ENCODE measurements at places on chromosomes 2 and 18.

- DNase-seq, result no peak
Measured at GRCh38 chr2:230680463-230681170, 32.0 kb upstream of the CAB39 start.

DNA sequence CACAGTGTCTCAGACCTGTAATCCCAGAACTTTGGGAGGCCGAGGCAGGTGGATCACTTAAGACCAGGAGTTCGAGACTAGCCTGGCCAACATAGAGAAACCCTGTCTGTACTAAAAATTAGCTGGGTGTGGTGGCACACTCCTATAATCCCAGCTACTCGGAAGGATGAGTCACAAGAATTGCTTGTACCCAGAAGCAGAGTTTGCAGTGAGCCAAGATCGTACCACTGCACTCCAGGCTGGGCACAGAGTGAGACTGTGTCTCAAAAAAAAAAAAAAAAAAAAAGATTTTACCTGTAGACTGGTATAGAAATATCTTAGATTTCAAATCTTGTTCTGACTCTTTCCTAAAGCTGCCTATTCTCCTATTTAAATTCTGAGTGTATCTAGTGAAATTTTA lies 7.2 kb upstream of the KLHL29 start:
- no peak for DNase-seq

DNA sequence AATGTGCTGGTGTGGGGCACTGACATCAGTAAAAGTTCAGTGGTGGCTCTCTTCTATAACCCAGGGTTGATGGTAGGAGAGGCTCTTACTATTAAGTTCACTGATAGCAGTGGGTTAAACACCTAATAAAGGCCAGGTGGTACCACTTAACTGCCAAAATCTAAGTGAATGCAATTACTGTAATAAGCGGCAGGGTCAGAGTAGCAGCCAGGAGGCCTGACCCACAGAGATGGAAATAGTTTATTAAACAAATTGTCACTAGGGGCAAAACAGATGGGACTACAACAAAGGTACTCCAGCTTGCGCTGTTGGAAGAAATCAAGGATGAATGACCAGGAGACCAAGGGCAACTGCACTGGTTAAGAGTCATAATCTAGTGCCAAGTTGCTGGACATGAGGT lies 26.6 kb downstream of the ZSWIM2 start:
- DNase-seq, result no peak

DNA sequence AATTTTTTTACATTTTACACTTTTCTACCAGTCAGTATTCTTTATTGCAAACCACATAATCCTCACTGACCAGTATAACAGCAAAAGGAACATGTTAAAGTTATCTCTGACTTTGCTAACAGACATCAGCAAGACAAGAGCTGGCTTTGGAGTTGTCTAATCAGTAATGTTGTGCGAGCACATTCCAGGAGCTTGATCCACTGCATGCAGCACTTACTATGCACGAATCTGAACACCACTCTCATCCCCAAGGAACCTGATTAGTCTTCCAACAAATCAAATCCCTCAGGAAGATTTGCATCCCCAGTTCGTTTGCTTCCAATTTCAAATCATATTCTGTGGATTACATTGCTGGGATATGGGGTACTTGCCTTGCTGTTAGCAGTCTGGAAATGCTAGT lies 269.3 kb upstream of the EPC2 start:
- no peak for DNase-seq

DNA sequence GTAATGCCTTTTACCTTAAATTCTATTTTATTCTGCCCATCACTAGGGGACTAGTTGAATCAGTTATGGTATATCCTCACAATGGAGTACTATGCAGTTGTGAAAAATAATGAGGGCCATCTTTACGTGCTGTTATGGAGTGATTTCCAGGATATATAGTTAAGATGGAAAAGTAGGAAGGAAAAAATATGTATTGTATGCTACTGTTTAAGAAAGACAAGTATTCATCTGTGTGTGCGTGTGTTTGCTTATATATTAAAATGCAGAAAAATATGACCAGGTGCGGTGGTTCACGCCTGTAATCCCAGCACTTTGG lies 32.5 kb upstream of the MRPL33 start:
- no peak for DNase-seq

DNA sequence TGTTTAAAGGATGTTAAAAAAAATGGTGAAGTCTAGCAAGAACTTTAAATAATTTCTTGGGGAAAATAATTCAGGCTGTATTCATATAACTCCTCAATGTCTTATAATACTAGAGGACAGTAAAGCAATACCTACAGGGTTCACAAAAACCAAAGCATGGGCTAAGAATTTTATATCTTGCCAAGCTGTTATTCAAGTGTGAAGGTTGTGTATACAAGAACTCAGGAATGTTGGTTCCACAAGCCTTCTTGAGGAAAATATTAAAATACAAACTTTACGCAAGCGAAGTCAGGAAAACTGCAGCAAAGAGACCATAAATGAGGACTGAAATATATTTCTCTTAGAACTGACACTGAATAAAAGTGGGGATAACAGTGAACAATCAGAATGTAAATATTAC lies 76.1 kb upstream of the DNAJC10 start:
- DNase-seq, result no peak

DNA sequence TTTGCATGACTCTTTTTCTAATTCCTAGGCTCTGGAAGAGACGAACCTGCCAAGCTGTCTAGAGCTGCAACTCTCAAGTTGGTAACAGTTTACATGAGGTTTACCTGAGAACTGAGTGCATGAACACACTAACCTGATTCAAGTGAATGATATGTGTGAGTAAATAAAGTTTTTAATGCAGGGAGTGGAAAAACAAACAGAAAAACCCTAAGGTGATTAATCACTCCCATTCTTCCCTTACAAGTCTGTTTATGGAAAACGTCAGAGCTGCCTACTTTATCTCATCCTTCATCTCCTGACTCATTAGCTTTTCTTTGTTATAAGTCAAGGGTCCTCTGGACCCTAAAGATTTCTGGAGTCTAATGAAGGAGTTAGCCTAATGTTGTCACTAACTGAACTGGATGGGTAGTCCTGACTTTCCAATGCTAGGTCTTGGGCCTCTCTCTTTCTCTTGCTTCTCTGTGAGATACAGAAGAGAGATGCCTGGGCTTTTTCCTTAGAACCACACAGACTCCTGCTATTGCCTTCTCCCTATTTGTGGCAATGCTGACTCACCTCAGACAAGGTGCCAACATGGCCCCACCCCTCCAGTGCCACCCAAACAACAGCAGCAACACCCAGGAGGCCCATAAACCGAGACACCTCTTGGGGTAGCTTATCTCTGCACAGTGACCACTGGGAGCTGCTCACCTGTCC lies 952.4 kb downstream of the EPHA4 start:
- no peak for DNase-seq

- DNase-seq, result no peak
Measured at GRCh38 chr18:14767474-14767873, 19.5 kb downstream of the ANKRD30B start.

DNA sequence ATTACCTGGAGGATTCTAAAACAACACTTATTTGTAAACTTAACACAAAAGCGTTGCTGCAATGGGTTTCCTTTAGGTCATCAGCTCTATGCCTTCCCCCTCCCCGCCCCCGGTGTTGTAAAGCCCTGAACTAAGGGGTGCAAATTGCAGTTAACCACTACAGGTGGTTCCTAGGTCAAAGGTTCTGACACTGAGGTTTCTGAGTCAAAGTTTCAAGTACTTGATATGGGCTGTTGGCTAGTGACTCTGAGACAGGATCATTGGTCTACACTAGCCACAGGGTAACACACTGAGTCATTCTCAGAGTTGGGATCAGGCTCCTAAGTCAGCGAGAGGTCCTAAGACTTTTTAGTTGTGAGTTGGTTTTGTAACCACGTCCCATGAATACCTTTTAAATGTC lies 15.4 kb downstream of the IL1B start:
- no peak for DNase-seq

DNA sequence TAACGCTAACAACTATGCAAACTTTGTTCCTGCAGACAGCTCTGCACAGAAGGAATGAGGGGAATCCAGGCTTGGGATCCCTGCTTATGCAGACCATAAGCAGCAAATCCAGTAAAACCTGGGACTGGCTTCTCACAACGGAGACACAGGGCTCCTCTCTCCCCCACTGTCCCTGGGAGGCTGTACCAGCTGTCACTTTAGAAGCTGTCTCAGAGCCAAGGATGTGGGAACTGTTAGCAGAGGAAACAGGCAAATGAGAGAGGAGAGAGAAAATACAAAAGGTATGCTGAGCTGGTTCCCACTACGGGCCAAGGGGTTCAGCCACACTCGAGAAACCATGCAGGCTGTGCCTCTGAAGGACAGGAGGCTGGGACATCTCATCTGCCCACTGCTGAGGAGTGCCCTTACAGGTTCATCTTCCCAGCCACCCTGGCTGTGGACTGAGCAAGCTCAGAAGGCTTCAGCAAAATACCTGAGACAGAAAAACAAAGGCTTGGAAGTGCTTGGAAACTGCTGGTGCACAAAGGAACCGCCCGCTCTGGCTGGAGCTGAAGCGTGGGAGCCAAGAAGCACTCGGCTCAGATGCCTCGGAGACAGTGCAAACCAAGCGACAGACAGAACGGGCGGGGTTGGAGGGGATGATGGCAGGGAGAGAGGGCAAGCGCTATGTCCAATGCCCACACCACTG lies 72.5 kb downstream of the FAM210A start:
- no peak for DNase-seq

DNA sequence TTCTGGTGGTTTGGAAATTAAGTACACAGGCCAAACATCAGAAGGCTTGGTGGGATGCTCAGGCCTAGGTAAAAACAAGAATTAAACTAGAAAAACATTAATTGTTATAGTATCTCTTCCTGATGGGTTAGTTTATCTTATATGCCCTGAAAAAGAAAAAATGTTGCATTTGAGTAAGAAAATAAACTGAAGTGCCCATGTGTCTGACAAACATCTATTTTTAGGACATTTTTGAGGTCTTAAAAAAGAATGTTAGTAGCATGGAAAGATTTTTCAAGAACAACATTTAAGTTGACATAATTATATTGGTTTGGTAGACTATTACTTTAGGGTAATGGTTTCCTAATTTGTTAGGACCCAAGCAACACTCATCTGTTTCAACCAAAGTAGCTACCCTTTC lies 140.1 kb upstream of the RND3 start:
- DNase-seq, result no peak

DNA sequence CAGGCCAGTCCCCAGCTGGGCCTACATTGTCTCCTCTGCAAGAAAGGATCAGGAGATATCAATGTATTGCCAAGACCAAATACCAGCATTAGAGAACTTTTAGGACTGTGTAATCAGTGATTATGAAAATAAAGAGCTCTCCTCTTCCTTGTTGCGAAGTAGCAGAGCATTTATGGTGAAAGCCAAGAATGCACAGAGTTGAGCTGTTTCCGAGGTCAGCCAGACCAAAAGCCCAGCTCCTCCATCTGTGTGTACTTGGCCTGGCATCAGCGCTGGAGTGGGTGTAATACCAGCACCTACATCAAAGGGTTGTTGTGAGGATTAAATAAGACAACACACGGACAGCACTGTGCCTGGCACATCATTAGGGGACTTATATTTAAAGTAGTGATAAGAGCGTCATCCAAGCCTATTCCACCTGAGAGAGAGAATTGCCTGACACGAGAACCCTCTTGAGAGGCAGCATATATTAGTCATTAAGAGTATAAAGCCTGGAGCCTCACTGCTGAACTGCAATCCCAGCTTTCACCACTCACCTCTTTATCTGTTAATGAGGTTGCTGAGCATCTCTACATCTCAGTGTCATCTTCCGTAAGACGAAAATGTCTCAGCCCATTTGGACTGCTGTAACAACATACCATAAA lies 7.4 kb upstream of the SLC16A14 start:
- no peak for DNase-seq

GRCh38 chr2:113741091-113741490 lies 15.4 kb downstream of the SLC35F5 start:
- DNase-seq, result no peak

DNA sequence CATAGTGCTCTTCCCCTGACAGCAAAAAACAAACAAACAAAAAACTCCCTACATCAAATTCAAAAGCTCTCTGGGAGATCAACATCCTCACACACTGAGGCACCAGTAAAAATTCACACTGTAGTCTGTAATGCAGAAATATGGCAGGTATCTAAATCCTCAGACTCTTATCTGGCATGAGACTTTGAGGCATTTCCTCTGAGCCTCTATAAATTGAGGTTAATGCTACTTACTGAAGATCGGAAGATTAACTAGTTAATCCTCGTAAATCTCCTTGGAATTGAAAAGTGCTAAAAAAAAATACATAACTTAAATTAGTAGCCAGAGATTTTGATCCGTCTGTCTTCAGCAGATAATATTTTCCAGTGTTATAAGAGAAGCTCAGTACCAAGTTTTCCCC lies 65.0 kb downstream of the AP1S3 start:
- no peak for DNase-seq

DNA sequence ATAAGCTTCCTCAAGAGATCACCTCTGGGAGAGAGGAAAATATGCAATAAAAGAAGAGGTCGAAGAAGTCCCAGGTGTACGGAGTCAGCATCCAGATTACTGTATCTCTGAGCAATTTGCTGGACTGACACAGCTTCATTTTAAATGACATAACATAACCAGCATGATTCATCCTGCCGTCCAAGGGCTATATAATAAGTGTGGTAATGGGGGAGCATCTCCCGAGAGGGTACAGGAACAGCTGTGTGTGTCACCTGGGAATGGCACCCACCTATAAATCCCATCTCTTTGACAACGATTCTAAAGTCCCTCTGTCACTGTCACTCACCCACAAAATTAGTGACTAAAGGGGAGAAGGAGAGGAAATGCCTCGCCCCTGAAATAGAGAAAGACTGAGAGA lies 19.3 kb upstream of the FZD7 start:
- DNase-seq, result no peak

- no peak for DNase-seq
Measured at GRCh38 chr2:41878056-41878455, 169.8 kb upstream of the PKDCC start.
